ENCODE measurements at places on chromosomes 12 and 14. TPM values are rescaled to one million over a fixed set of nuclear protein-coding genes. Genes with fewer than 3 reads are reported as not detected.

GRCh38 chr12:14994610-14995009 lies 21.8 kb downstream of the PDE6H start:
- no peak for DNase-seq

- no peak for DNase-seq
Observed at GRCh38 chr14:39060818-39061437, 42.1 kb downstream of the SEC23A start.

SOAT2 gene
- total RNA-seq, result 0.81 TPM

GLS2 gene
- total RNA-seq, result not detected

CCDC88C gene
- 11.5 TPM for total RNA-seq

GLIPR1L1 gene
- total RNA-seq, result not detected

MAX gene
- 52.8 TPM for total RNA-seq

DNA sequence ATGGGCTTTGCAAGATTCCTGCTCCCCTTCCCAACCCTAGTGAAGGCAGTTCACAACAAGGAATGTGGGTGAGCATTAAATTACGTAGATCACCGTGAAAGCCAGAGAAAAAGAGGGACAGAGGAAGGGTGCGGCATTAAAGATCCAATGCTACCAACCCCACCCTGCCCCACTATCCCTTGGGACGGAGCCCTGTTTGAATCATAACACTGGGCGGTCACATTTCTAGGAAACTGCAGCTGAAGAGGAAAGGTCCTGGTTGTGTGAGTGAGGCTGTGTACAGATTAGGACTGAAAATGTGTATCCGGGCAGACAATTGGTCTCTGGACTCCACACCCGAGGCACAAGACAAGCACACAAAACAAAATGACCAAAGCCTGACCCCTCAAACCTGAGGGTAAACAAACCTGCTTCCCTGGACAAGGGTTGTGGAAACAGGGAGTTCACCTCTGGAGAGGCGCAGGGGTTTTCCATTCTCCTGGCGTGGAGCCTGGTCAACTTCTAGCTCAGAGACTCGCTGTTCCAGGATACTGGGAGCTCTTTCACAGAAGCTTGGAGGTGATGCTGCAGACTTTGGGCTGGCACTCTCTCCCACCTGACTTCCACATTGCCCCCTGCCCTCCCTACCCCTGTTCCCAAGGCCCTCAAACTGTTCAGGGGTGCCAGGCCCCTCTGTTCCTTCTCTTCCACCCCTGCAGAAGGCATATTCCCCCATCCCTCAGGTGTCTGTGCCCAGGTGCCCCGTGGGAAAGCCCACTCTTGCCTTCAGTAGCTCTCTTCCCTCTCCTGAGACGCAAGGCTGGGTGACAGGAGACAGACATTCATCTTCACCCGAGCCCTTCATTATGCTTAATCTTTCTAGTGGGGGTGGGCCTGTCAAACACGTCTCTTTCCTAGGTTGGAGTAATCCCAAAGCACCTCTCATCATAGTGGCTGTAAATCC lies 16.5 kb downstream of the NINJ2 start:
- peak; percentile 48 for DNase-seq

GRCh38 chr12:28027328-28027727 lies 54.8 kb upstream of the PTHLH start:
- DNase-seq, result no peak

OVCH1 gene
- 3.0 TPM for total RNA-seq

- DNase-seq, result no peak
Observed at GRCh38 chr12:8904665-8905064, 9.6 kb upstream of the PHC1 start.

RNASE13 gene
- not detected for total RNA-seq

DNA sequence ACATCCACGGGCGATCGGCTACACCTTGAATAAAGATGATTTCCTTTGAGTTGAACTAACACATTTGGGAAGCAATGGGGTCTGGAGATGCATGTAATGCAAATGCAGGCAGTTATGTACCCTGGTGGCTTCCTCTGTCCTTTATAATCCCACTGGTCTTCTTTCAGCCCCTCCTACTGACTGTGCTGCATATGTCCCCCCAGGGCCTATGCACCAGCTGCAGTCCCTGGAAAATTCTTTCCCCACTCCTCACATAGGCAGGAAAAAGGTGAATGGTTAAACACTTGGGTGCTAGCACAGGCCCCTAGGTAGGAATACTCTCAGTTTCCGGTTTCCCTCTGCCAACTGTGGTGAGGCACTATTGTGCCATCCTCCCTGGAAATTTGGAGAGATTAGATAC lies 294.8 kb upstream of the SOX5 start:
- no peak for DNase-seq

All from thoracic aorta (tissue), 2 donors.